GM23248 (cell line): ENCODE measurements at places on chromosomes 7 and 10.

DNA sequence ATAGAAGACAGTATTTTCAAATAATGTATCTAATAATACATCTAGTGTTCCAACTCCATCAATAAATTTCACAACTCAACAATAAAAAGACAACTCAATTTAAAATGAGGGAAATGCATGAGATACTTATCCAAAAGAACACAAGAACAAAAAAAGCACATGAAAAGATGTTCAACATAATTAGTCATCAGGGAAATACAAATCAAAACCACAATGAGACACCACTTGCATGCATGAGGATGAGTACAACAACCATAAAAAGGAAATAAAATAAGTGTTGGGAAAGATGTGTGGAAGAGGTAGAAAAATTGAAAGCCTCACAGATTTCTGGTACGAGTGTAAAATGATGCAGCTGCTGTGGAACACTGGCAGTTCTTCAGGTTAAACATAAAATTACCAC, 111.6 kb upstream of the PTPRZ1 start:
- no peaks in the 10 kb centered on the region for H3K27me3 ChIP-seq
- peak; percentile 17 for DNase-seq
- H3K36me3 ChIP-seq = no peaks in the 10 kb centered on the region
- no peak overlapping the region for H3K27ac ChIP-seq
- no peak overlapping the region for H3K4me3 ChIP-seq

DNA sequence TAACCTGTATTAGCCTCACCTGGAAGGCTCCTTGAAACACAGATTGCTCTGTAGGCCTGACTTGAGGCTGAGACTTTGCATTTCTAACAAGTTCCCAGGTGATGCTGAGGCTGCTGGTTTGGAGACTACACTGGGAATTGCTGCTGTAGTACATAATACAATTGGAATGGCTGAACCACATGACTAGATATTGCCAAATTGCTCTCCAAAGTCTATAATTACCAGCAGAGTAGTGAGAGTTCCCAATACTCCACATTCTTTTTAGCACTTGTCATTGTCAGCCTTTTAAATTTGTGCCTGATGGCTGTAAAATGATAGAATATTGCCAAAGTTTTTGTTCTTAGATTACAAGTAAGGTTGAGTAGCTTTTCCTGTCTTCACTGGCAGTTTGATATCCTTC, 39.9 kb downstream of the PLEKHA8 start:
- peaks cover 17% of the 10 kb centered on the region for H3K4me1 ChIP-seq
- peak overlapping the region; percentile 35 for H3K27ac ChIP-seq
- no peak overlapping the region for H3K4me3 ChIP-seq
- no peaks in the 10 kb centered on the region for H3K36me3 ChIP-seq
- peak; percentile 92 for DNase-seq
- no peaks in the 10 kb centered on the region for H3K27me3 ChIP-seq

DNA sequence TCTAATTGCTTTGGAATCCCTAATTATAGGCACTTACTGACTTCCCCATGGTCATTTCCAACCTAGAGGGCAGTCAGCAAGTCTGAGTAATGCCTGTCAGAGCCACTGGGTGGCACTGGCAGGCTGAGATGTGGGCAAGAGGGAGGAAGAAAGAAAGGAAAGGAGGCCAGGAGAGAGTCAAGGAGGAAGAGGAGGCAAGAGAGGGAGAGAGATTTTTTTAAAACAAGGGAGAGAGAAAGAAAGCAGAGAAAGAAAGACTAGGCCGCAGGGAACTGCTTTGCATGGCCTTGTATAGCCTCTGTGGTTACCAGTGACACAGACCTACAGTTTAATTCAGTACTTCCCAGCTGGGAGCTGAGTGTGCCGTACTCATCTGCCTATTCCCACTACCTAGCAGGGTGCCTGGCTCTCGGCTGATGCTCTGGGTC, 210.4 kb upstream of the ADO start:
- H3K27ac ChIP-seq = no peak overlapping the region
- no peak overlapping the region for H3K4me3 ChIP-seq
- no peaks in the 10 kb centered on the region for H3K36me3 ChIP-seq

DNA sequence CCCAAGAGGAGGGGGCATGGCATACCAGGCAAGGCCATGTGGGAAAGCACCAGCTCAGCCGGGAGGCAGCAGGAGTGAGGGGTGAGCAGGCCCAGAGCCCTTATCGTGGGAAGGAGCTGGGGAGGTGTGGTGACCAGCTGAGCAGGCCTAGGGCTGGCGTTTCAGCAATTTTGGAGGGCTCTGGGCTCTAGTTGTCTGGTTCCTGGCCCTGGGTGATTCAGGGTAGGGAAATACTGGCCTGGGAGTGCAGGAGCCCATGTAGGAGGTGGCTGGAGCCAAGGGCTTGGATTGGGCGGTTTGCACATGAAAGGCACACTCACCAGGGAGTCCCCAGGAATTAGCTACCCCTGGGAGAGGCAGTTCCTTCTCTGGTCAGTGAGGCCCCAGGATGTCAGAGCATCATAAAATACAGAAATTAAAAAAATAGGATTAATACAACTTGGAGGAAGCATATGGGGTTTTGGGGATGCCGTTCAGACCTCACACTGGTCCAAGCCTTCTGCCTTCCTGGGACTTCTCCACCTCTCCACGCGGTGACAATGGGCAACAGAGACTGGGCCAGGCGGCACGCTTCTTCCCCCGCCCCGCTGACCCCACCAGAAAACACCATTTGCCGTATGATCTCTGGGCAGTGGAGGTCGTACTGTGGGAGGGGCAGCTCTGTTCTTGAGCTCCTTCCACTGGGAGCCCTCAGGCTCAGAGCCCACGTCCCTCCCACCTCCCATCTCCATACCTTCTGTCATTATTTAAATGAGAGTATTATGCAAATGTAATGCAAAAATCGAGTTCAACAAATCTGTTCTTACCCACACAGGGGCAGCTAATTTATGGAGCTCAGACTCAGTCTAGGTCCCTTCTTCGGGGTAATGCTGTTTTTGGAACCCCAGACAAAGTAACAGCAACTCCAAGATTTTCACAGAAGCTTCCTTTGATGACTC, 133.0 kb upstream of the FAM20C start:
- H3K27me3 ChIP-seq = no peaks in the 10 kb centered on the region
- H3K4me1 ChIP-seq = no peaks in the 10 kb centered on the region
- H3K4me3 ChIP-seq = no peak overlapping the region
- no peaks in the 10 kb centered on the region for H3K36me3 ChIP-seq
- H3K27ac ChIP-seq = no peak overlapping the region

DNA sequence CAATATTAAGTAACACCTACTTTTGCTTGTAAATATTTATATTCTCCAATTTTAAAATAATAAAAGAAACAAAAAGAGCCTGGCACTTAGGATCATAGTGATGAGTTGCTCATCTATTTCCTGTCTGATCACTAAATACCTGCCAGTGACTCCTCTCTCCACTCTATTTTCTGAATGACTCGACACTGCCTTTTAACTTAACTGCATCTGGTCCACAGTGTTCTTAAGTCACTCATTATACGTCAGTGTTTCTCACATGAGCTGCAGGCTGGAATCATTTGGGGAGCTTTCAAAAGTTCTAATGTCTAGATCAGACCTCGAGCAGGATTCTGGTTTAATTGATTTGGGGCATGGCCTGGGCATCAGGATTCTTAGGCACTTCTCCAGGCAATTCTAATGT, 78.0 kb upstream of the AGBL3 start:
- H3K4me3 ChIP-seq = no peak overlapping the region
- H3K4me1 ChIP-seq = peaks cover 58% of the 10 kb centered on the region
- H3K27me3 ChIP-seq = no peaks in the 10 kb centered on the region
- peak overlapping the region; percentile 78 for H3K27ac ChIP-seq
- peak; percentile 86 for DNase-seq

DNA sequence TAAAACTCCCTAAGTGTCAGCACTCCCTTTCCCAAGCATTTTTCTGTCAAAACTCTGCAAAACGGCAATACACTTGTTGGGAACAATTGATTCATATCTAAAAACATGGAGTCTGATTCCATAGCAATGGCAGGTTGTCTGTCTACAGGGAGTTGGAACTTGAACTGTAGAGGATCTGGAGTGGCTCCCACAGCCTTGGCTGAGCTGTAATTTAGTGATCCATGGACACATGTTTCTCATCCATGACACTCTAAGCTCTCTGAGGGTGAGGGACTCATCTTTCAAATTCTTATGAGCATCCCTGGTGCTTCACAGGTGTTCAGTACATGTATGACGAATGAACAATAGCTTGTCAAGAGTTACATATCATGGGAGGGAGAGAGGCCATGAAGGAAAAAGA, 466.1 kb downstream of the GRID1 start:
- H3K4me3 ChIP-seq = no peak overlapping the region
- no peaks in the 10 kb centered on the region for H3K4me1 ChIP-seq
- no peaks in the 10 kb centered on the region for H3K27me3 ChIP-seq
- no peaks in the 10 kb centered on the region for H3K36me3 ChIP-seq
- H3K27ac ChIP-seq = no peak overlapping the region

DNA sequence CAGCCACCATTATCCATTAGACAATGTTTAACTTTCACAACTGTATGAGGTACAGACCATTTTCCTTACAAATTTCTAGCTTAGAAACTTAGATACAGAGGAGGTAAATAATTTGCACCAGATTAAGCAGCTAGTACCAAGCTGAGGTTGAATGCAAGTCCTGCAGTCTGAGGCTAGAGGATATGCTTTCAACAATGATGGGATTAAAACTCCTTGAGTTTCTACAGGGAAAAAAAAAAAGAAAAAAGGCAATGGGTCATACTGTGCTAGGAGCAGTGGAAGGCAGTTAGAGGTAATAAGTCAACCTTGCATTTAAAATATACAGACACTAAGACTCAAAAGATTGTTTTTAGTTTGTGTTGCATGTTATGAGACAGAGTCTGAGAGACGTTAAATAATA, 86.5 kb downstream of the SEMA3A start:
- DNase-seq = no peak
- peaks cover 23% of the 10 kb centered on the region for H3K4me1 ChIP-seq
- no peak overlapping the region for H3K4me3 ChIP-seq
- H3K36me3 ChIP-seq = no peaks in the 10 kb centered on the region
- H3K27me3 ChIP-seq = no peaks in the 10 kb centered on the region
- H3K27ac ChIP-seq = no peak overlapping the region

DNA sequence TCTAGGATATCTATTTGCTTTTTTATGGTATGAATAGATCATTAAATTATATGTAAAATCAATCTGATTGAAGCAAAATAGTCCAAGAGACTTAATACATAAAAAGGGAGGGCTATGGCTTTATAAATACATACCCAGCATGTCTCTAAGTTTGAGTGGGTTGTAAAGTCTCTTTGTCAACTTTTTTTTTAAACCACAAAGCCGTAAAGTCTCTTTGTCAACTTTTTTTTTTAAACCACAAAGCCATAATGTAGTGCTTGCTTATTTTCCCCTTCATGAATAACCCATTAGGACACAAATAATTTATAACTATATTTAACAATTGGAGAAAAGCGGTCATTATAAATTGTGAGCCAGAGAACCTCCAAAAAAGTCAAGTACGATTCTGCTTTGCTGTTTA, 5.7 kb downstream of the HECTD2 start:
- H3K4me1 ChIP-seq = peaks cover 40% of the 10 kb centered on the region
- peak; percentile 18 for DNase-seq
- H3K27ac ChIP-seq = no peak overlapping the region
- no peaks in the 10 kb centered on the region for H3K36me3 ChIP-seq

- no peak overlapping the region for H3K27ac ChIP-seq
- H3K4me3 ChIP-seq = no peak overlapping the region
- DNase-seq = no peak
- no peaks in the 10 kb centered on the region for H3K36me3 ChIP-seq
- H3K27me3 ChIP-seq = no peaks in the 10 kb centered on the region
Observed at GRCh38 chr10:6986927-6987326, 406.9 kb upstream of the PRKCQ start.

GRCh38 chr7:44971188-44971901, 7.5 kb downstream of the MYO1G start:
- H3K4me3 ChIP-seq = no peak overlapping the region
- no peaks in the 10 kb centered on the region for H3K36me3 ChIP-seq
- H3K27me3 ChIP-seq = no peaks in the 10 kb centered on the region
- H3K4me1 ChIP-seq = no peaks in the 10 kb centered on the region

- H3K4me1 ChIP-seq = no peaks in the 10 kb centered on the region
- no peaks in the 10 kb centered on the region for H3K27me3 ChIP-seq
- H3K27ac ChIP-seq = no peak overlapping the region
- no peak overlapping the region for H3K4me3 ChIP-seq
- no peaks in the 10 kb centered on the region for H3K36me3 ChIP-seq
Observed at GRCh38 chr7:3109311-3109915, 65.7 kb upstream of the CARD11 start.

DNA sequence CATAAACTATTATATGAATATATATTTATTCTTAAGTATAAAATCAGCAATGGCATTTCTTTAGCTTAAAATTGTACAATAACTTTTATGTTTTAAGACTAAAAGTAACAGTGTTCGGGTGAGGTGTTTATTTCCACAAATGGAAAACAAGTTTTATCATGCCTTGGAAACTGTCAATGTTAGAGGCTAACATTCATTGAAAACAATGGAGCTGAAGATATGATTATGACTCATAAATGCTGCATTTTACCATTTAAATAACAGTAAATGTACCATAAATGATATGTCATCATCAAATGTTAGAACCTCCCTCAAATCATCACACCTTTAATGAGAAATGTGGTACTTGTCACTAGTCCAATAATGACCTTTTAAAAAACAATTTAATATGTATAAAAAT, 897.3 kb downstream of the PCDH15 start:
- H3K36me3 ChIP-seq = no peaks in the 10 kb centered on the region
- H3K4me1 ChIP-seq = no peaks in the 10 kb centered on the region
- no peak overlapping the region for H3K27ac ChIP-seq
- no peaks in the 10 kb centered on the region for H3K27me3 ChIP-seq
- H3K4me3 ChIP-seq = no peak overlapping the region
- DNase-seq = no peak
